GM12864 (cell line): ENCODE measurements at places on chromosomes 4 and X.

DNA sequence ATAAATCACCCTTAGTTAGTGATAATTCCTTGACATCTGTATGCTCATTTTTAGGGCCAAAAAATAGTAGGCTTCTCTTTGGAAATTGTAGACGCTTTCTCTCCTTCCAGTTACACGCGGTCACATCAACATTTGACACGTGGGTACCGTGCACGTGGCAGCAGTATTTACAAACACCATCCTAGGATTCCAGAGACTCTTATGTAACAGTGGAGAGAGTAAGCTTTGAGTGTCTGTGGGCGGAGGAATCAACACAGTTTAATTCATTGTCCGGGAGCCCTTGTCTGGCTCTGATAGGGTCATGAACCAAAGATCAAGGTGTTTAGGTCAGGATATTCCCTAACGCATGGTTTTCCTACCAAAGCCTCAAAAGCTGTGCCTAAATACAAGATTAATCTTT lies 12.2 kb downstream of the TET2 start:
- no peak for DNase-seq

GRCh38 chr4:182825003-182825402 lies 92.2 kb downstream of the DCTD start:
- no peak for DNase-seq

GRCh38 chr4:11724731-11725130 lies 296.0 kb upstream of the HS3ST1 start:
- DNase-seq = no peak

- DNase-seq = no peak
Observed at GRCh38 chrX:69029771-69030170, 135.5 kb downstream of the PJA1 start.

- no peak for DNase-seq
Observed at GRCh38 chr4:159143687-159144086, 40.8 kb downstream of the RAPGEF2 start.

DNA sequence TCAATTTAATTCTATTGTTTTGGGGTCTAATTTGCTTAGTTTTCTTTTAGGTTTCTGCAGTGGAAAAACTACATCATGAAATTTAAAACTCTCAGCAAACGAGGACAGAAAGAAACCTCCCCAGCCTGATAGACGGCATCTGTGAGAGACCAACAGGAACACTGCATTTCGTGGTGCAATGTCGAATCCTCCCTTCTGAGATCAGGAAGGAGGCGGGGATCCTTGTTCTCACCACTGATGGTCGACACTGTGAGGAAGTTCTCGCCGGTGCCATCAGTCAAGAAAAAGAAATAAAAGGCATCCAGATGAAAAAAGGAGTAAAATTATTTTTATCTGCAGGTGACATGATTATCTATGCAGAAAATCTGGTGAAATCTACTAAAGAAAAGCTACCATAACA lies 16.5 kb downstream of the GAK start:
- DNase-seq = no peak

DNA sequence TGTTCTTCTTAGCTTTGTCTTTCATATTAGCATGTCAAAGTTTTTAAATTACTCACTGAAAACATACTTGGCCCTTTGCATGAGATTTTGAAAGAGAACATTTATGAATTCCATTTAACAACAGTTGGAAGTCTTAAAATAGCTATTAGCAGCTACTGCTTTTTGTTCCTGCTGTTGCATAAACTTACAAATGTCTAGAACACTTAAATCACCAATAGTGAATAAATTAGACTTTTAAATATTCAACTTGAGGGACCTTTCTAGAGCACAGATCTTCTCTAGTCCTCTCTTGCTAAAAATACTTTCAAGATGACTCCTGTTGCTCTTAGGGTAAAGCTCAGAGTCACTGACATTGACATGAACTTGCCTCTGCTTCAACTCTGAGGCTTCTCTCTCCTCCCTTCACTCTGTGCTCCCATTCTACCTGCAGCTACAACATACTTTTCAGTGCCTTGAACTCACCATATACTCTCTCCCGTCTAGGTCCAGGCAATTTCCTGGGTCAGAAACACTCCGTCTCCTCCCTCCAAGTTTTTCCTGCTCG lies 15.8 kb upstream of the TXK start:
- DNase-seq = no peak

DNA sequence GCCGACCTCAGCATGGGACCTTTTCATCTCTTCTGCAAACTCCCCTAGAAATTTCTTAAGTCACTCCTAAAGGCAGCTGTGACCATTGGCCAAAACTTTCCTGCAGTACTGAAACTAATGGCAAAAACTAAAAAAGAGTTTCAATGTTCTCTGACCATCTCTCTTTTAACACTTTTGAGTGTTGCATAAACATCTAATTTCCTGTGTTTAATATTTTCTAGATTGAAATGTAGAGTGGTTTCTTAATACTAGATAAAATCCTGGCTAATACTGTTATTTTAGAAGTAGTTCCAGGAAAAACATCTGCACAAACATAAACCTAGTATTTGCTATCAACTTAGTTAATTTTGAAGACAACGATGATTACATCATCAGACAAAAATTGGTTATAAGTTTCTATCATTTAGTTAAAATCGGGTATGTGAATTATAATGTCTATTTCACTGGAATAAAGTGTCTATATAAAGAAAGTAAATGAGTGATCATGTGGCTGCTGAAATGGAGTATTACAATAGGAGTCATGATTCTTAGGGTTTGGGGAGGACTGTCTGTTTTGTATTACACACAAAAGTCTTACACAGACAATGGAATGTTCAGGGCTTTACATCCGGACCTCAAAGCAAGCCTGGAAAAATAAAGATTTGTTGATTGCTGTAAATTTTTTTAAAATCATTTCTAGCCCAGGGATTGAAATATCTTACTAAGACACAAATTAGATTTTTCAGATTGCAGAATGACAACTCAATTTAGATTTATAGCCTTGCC lies 1323.4 kb downstream of the C4orf33 start:
- no peak for DNase-seq

DNA sequence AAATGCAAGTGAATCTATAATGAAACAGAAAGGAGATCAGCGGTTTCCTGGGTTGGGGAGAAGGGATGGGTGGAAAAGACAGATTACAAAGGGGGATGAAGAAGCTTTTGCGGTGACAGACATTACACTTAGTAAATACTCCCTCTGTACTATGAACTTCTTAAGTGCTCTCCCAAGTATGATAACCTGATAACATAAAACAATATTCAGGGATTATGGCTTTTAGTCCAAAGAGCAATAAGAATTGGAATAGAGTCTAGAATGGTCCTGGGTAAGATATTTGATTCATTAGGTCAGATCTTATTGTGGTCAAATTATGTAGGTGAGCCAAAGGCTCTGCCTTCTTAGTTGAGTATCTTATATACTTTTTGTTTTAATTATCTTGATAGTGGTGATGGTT lies 9.2 kb downstream of the LRRC66 start:
- DNase-seq = no peak

- DNase-seq = no peak
Observed at GRCh38 chrX:21779095-21779494, 21.2 kb upstream of the SMPX start.

DNA sequence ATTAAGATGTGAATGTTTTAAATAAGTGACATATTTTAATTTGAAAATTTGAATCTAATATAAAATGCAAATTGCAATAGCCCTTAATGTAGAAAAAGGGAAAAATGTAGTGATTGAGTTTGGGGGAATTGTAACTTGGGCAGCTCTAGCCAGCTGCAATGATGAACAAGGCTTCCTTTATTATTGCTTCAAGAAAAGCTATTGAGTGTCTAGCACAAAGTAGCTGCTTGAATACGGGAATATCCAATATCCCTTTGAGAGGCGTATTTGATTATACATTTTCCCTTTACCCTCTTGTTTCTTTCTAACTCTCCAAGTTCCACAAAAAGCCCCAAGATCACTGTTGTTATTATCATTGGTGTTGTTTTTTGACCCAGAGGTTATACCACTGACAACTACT lies 21.8 kb downstream of the IL1RAPL1 start:
- no peak for DNase-seq

DNA sequence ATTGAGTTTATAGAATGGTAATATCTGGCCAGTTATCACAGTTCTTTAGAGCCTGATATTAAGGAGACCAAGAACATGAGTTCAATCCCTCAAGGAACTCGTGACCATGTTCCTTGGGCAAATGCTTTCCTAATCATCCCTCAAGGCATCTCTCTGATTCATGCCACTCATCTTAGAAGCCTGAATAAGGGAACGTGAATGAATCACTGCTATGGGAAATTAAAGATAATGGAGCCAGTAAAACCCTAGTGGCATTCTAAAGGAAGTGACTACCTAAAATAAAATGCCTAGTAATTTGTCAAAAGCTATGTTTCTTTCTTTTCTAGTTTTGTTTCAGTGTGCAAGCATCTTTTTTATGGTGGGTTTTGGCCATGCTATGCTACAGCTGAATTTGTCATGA lies 1161.3 kb downstream of the C4orf33 start:
- no peak for DNase-seq
